Stromal cell of bone marrow (primary cell): ENCODE measurements at places on chromosomes 7 and 10.

DNA sequence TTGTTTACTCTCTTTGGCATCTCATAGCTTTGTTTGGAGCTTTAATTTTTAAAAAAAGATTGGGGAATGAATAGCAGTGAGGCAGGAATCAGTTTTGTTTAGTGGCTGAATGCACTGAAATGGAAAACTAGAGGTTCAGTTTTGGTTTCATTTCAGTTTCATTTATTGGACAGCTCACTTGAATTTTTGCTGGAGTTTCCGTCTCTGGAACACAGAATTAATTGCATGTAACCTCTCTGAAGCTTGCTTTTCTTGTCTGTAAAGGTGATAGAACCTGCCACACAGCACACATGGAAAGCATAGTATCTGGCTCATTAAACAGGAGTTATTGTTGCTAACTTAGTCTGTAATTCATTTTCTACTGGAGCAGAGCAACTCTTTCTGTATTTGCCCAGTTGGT is 7.1 kb downstream of the GRM8 start:
- DNase-seq, result no peak

GRCh38 chr10:86105181-86105580 is 261.4 kb downstream of the GRID1 start:
- no peak for DNase-seq

DNA sequence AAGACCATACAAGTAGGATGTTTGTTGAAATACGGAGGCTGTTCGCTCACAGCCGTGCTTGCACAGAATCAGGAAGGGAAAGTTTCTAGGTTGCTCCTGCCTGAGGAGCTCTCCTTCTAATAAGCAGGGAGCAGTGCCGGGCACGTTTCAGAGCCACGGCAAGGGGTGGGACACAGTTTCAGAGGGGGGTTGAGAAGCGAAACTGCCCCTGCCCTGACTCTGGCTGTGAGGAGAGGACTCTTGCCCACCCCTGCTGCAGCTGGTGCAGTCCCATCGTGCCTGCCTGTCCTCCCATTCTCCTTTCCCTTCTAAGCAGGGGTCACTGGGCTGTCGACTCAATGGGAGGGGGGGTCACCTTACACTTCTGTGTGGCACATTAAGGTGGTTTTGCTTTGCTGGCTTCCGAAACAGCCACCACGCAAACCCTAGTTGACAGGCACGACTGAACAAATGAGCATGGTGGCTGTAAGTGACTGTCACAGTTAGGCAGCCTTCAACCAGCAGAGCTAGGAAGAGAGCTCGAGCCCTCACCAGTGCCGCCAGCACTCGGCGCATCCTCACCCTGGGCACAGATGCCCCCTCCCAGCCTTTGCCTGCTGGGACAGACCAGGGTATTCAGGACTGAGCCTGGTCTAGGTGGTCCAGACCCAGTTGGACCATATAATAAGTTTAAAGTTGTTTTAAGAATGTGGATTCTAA is 37.5 kb downstream of the ZNF467 start:
- no peak for DNase-seq

DNA sequence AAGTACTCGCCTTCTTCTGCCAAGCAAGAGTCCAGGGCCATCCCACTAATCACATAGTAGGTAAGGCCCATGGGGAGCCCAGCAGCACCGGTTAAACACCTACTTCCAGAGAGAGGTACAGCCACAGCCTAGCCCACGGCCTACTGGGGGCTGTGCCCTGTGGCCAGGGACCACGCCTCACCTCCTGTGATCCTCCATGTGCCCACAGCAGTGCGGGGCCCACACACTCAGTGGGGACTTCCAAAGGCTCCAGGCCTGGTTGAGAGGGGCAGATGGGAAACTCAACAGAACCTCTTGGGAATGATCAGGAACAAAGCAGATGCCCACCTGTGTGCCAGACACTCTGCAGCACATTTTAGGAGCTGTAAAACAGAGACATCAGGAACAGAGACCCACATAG is 19.7 kb downstream of the AFAP1L2 start:
- DNase-seq, result no peak

- DNase-seq, result no peak
Measured at GRCh38 chr10:132142396-132143161, 44.2 kb upstream of the DPYSL4 start.
